Tibial nerve (tissue), 4 donors: ENCODE measurements at places on chromosomes 13 and 19. TPM values are rescaled to one million over a fixed set of nuclear protein-coding genes. Genes with fewer than 3 reads are reported as not detected.

DNA sequence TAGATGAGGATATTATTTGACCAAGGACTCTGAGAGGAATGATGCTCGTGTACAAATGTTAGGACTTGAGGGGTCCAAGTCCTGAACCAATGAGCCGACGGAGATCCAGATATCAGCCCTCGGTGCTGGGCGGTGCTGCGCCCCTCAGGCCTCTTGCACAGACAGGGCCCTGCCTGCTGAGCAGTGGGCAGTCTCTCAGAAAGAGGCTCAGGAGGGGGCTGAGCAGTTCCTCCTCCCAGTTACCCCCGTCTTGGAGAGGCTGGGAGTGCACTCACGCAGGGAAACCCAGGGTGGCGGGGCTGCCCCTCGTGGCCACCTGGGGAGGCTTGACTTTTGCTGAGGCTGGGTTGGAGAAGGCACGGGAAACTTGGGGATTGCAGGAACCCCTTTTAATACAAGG lies 18.4 kb downstream of the TEX29 start:
- H3K4me1 ChIP-seq = no peaks in the 10 kb centered on the region
- DNase-seq = no peak
- no peak overlapping the region for H3K4me3 ChIP-seq
- no peaks in the 10 kb centered on the region for H3K27me3 ChIP-seq
- H3K36me3 ChIP-seq = no peaks in the 10 kb centered on the region

DNA sequence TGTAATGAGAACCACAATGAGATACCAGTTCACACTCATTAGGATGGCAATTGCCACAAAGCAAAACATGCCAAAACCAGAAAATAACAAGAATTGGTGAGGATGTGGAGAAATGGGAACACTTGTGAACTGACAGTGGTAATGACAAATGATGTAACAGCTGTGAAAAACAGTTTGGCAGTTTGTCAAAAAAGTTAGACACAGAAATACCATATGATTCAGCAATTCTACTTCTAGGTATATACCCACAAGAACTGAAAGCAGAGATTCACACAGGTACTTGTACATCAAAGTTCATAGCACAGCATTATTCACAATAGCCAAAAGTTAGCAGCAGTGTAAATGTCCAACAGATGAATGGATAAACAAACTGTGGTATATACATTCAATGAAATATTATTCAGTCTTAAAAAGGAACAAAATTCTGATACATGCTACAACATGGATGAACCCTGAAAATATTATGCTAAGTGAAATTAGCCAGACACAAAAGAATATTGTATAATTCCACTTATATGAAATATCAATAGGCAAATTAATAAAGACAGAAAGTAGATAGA lies 96.5 kb downstream of the UGGT2 start:
- no peaks in the 10 kb centered on the region for H3K27me3 ChIP-seq
- H3K36me3 ChIP-seq = no peaks in the 10 kb centered on the region
- DNase-seq = no peak
- H3K4me3 ChIP-seq = no peak overlapping the region

DNA sequence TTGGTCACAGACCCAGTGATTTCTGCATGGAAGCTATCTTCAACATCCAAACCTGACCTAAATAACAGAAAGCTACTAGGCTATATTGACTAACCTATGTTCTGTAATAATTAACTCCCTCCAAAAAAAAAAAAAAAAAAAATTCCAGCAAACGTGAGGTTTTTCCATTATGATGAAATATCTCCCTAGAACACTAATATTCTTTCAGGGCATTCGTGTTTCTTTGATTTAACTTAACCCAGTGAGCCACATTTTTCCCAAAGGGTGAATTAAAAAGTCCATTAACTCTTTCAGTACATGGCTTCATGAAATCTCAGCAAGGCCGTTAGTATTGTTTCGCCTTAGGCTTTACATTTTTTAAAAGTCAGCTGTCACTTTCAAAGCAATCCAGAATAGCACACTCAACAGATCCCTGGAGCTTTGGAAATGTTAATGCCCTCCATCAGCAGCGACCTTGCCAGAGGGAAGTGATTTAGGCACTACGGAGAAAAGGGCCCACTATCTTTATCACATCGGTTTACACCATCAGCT lies 175.8 kb downstream of the DCT start:
- DNase-seq = no peak
- H3K27ac ChIP-seq = no peak overlapping the region

The TTYH1 gene
- total RNA-seq = 21.0 TPM
